Left cardiac atrium (tissue), 4 donors: ENCODE measurements at places on chromosomes 1 and 21. TPM values are rescaled to one million over a fixed set of nuclear protein-coding genes. Genes with fewer than 3 reads are reported as not detected.

Gene IVL
- not detected for total RNA-seq

Gene B3GALT2
- 26.4 TPM for total RNA-seq

Gene AUNIP
- total RNA-seq = 0.53 TPM

Gene WNT3A
- total RNA-seq = not detected
